ENCODE measurements at places on chromosomes 16 and 17.
A peak's percentile ranks its signal among the peaks of the same experiment; 100 is the strongest.

DNA sequence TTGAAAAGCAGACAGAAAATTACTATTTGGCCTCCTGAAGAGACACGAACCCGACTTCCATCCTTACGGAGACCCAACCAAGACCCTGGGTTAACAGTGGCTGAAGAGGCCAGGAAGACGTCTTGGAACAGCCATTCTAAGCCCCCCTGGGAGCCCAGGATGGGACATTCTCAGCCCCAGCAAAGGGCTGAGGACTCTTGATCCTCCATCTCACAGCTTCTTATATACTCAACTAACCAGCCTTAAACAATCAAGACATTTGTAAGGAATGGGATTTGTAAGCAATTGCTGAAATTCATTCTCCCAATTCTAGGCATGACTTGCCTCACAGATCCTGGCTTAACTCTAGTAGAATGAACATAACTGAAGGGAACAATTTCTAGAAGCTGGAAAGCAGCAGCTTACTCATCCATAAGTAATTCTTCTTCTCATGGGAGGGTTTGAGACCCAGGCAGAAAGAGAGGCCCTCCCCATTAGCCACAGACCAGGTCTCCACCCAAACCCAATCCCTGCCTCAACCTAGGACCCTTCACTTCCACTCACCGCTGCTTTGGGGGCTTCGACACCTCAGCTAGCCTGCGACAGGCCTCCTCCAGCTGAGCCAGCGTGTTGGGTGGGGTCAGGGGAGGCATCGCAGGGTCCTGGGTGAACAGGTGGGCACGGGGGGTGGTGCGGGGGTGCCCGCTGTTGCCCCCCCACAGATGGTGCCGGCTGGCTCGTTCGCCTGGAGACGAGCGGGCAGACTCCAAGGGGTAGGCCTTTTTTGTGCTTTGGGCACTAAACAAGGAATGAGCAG, 25.5 kb downstream of the AXIN2 start:
- DNase-seq = no peak

DNA sequence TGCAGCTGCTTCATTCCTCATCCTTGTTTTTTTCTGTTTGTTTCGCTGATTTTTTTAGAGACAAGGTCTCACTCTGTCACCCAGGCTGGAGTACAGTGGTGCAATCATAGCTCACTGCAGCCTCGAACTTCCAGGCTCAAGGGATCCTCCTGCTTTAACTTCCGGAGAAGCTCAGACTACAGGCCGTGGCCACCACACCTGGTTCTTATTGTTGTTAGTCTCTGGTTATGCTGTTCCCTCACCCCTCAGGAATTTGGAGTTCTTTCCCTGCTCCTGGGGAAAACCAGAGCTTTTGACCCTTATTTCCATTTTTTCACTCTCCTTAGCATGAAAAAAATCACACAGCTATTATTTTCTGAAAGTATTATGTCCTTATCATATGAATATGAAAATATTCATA, 1.8 kb downstream of the ODF4 start:
- no peak for DNase-seq

- DNase-seq = no peak
Measured at GRCh38 chr17:30519707-30520106, 42.5 kb downstream of the GOSR1 start.

DNA sequence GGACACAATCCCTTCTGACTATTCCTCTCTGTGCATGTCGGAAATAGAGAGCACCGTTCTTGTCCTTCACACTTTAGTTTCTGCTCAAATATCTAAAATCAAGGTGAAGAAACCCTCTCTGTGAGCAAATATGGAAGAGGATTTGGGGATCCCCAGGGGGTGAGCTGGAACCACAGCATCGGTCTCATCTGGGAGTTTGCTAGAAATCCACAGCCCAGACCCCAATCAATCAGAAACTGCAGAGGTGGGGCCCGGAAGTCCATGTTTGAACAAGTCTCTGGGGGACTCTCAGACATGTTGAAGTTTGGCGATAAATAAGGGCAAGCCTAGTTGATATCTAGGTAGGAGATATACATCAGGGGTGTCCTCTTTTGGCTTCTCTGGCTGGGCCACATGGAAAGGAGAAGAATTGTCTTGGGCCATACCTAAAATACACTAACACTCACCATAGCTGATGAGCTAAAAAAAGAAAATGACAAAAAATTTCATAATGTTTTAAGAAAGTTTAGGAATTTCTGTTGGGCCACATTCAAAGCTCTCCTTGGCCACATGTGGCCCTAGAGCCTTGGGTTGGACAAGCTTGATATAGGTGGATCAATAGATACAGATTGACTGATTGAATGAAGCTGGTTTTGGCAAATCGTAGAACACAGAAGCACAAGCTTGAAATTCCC, 168.0 kb upstream of the FOXF1 start:
- no peak for DNase-seq

GRCh38 chr16:88754912-88755744, 29.9 kb downstream of the PIEZO1 start:
- DNase-seq = peak; percentile 66

DNA sequence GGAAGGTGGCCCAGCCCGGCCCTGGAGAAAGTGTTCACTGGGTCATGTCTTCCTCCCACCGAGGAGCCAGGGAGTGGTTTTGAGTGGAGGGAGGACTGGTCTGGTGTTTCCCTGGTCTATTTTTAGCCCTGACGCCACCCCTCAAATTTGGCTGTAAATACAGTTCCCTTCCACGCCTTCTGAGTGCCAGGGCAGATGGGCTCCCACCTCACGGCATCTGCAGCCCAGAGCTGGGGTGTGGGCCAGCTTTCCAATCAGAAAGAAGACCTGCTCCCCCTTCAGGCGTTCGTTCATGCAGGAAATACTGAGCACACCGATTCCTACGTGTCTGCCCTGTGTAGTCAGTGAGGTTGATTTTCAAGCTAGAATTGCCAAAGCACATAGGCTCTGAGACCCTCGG, 53.7 kb downstream of the SNX20 start:
- DNase-seq = peak; percentile 65

GRCh38 chr17:77476931-77477805, 336.4 kb downstream of the SEC14L1 start:
- DNase-seq = no peak

GRCh38 chr17:7502987-7503386, 18.8 kb downstream of the POLR2A start:
- no peak for DNase-seq

GRCh38 chr16:73047536-73048291, at the start of gene ZFHX3:
ZFHX3 (minus strand) TSS chr16:73048128; CDS start chr16:72960145, 87,983 bp downstream.
- peak; percentile 86 for DNase-seq

DNA sequence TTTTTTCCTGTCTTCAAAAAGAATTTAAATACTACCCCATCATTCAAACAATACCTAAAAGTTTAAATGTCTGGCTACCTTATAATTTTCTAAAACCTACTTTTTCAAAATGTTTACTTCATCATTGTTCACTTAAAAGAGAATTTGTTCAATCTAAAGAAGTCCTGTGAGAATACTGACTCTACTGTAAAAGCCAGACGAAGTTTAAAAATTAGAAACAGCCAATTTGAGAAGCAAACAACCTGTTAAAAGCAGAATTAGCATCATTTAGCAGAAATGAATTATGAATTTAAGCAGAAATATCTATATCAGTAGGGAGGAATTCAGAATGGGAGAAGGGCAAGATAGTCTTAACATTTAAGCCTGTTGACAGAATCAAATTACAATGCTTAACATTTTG, 2.1 kb downstream of the SKA2 start:
- no peak for DNase-seq

GRCh38 chr17:30218799-30219198, 16.7 kb downstream of the SLC6A4 start:
- peak; percentile 52 for DNase-seq

DNA sequence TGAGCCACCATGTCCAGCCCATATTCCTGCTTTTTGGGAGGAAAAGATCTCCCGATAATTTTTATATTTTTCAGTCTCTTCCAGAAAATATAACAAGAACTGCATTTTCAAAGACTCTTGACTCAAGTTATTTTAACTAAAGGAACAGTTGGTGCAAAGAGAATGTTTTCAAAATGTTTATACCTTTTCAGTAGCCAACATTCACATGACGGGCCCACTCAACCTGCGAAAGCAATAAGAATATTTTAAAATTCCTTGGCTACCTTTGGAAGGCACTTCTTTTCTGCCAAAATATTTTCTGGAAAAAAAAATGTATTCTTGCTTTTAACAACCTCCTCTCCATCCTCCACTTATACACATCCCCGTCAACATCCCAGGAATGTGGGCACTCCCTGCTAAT, 140.3 kb downstream of the ZNF18 start:
- no peak for DNase-seq

GRCh38 chr16:66479661-66480264, 52.7 kb downstream of the BEAN1 start:
- no peak for DNase-seq

DNA sequence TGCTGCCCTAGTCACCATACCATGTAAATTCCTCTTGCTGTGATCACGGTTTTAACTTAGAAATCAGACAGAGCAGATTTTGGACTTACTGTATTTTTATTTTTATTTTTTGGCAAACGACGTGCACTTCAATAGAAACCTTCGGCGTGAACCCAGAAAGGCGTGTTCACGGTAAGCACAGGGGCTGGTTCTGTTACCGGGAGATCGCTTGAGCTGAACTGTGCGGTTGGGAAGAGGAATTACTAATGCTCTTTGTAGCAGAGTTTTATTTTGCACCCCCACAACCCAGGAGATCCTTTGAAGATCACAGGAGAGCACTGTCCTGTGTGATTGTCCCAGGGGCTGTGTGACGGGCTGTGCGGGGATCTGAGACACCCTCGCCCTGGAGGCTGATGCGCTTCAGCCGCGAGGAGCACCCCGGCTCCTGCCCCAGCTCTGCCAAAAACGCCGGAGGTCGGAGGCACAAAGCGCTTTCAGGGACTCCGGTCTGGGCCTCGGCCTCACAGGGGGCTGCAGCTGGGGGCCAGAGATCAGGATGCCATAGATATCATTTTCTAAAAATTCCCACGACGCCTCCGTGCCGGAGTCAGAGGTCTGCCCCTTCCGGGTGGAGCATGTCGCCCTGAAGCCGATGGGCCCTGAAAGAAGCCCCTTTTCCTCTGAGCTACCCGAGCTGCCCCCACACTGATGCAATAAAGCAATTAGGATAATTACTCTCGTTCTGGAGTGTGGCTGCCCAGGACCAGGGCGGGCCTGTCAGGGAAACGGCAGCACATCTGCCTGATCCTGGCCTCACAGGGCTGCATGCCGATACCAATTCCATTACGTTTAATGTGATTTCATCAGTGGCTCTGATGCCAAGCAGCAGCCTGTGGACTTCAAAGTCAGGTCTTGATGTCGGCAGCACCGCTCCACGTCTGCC, 71.8 kb downstream of the LMF1 start:
- no peak for DNase-seq

GRCh38 chr17:81075307-81075706, 40.4 kb downstream of the BAIAP2 start:
- DNase-seq = no peak
